T-helper 9 cell (primary cell): ENCODE measurements at places on chromosomes 11 and 22.
A peak's percentile ranks its signal among the peaks of the same experiment; 100 is the strongest.

DNA sequence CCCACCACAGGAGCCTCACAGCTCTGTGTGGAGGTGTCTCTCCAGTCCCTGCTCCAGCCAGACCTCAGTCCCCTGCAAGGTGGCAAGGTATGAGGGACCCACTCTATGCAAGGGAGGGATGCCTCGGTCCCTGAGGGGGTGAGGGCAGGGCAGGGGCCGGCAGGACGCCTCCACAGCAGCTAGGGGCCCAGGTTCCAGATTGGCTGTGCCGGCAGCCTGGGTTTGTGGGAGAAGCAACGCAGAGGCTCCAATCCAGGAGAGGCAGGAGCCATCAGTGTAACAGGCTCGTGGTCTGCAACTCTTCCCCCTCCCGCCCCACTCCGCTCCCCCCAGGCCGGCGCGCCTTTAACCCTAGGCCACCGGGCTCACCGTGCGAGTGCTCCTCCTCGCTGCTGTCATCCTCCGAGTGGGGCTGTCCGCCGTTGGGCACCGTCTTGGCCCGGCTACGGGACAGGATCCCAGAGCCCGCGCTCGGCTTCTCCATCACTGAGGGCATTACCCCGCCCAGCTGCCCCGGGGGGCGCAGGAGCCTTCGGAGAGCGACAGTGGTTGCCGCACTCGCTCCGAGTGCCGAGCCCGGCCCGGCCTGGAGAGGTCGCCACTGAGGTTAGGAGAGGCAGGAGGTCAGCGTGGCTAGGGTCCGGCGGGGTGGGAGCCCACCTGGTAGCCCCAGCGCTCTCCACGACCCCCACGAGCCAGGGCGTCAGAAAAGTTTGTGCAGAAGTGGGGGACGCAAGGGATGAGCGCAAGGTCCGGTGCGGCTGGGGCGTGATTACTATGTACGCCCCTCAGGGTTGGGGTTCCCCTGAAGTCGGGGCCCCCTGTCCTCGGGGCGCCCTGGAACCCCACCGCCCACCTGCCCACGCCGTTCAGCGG is 765 bp downstream of the RCOR2 start:
- peak; percentile 17 for DNase-seq

DNA sequence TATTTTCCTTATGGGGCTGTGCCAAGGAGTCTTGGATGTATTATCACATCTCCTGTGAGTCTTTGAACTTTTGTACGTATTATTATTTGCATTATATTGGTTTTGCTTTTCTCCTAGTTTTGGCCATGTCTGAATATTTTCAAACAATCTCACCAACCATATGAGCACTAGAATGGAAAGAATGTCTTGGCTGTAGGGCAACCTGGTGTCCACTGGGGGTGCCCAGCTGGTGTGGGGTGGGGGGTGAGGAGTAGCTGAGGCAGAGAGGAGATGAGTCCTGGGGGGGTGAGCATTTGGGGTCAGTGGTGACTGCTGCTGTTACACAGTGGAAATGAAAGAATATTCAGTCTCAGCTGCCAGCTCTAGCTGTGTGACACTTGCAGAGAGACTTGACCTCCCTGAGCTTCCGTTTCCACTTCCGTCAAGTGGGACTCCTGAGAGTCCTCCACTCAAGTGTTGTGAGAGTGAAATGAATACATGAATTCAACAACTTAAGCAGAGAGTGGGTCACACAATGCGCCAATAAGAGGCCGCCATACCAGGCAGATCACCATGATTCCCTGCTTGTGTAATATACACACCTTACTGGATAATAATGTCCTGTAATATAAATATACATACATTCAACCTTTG is 12.7 kb upstream of the PVALB start:
- DNase-seq, result no peak

GRCh38 chr11:65043881-65044501 is 3.0 kb downstream of the SAC3D1 start:
- DNase-seq, result no peak

- no peak for DNase-seq
Observed at GRCh38 chr11:3204141-3205015, 14.2 kb downstream of the MRGPRG start.

GRCh38 chr11:122779047-122779629 is 59.2 kb upstream of the CRTAM start:
- no peak for DNase-seq

- no peak for DNase-seq
Observed at GRCh38 chr11:86152006-86152862, 83.3 kb upstream of the PICALM start.

DNA sequence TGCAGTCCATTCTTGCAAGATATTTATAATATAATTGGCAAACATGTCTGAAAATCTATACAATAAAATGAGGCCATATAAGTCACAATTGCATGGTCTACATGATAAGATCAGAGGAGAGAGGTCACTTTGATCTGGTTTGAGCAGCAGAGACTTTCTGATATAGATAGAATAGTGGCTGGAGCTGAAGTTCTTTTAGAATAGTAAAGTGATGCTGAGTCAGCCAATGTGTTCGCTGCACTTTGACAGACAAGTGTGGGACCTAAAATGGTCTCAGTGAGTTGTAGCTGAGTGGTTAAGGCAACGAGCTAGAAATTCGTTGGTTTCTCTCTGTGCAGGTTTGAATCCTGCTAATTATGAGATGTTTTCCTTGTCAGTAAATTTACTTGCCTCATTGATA is 257.0 kb upstream of the C11orf87 start:
- DNase-seq, result no peak

GRCh38 chr11:106344394-106344793 is 266.9 kb downstream of the AASDHPPT start:
- DNase-seq, result no peak

DNA sequence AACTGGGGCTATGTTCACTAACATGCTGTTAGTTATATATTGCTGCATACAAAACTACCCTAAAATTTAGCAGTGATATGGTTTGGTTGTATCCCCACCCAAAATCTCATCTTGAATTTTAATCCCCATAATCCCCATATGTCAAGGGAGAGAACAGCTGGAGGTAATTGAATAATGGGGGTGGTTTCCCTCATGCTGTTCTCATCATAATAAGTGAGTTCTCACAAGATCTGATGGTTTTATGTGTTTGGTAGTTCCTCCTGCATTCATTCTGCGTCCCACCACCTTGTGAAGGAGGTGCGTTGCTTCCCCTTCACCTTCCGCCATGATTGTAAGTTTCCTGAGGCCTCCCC is 10.0 kb upstream of the PATL1 start:
- DNase-seq, result no peak

DNA sequence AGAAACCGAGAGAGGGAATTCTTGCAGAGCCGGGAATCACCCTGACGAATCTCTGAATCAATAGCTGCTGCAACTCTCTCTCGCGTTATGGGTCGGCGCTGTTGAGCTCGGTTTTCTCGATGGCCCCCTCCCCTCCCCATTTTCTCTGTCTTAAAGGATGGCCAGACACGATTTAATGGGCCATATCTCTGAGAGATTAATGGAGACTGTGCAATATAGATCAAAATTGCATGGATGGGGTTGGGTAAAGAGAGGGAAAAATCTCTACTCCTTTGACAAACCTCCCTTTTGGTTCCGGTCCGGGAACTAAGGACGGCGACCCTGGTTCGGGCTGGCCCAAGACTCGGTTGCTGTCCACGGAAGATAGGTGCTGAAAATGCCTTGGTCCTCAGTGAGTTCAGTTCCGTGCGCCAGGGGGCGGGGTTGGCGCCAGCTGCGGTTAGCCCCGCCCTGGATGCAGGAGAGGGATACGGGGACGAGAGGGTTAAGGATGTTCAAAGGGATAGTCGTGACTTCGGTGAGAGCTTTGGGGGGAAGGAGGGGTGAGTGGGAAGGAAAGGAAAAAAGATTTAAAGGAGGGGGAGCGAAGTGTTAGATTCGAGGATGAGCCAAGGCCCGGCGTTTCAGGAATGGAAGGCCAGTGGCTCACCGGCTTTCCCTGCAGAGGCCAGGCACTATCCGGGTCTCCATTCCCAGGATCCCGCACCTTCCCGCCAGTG is 103.6 kb upstream of the HSD17B12 start:
- no peak for DNase-seq

- no peak for DNase-seq
Observed at GRCh38 chr11:108525161-108525560, 27.0 kb upstream of the POGLUT3 start.

DNA sequence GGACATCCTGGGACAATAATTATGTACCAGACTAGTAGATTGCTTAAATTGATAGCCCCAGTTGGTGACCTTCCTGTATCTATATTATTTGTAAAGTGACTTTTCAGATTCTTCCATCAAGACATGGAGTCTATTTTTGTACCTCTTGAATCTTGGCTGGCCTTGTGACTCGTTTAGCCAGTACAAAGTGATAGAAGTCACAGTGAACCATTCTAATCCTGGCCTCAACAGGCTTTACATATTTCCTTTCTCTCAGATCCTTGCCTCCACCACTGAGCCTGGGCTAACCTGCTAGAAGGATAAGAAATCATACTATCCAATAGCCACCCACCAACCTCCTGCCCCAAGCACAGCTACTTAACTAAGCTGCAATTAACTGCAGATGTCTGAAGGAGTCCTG is 37.5 kb upstream of the SLC6A5 start:
- no peak for DNase-seq

DNA sequence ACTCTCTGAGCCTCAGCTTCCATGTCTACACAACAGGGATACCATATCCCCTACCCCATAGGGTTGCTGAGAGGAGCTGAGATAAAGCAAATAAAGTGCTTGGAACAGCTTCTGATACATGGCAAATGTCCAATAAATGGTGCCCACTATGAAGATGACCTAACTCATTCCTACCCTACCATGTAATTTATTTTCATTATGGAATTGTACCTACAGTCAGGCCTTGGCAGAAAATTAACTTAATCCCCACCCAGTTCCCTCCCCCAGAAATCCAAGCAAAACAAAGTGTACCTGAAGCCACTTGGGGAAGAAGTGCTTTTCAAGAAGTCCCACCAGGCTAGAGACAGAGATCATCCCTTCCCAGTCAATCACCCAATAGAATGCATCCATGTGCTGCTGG is 10.8 kb downstream of the SRRD start:
- no peak for DNase-seq

GRCh38 chr11:87190071-87190470 is 152.3 kb downstream of the TMEM135 start:
- no peak for DNase-seq

- no peak for DNase-seq
Observed at GRCh38 chr11:68810164-68810563, 31.6 kb downstream of the CPT1A start.

DNA sequence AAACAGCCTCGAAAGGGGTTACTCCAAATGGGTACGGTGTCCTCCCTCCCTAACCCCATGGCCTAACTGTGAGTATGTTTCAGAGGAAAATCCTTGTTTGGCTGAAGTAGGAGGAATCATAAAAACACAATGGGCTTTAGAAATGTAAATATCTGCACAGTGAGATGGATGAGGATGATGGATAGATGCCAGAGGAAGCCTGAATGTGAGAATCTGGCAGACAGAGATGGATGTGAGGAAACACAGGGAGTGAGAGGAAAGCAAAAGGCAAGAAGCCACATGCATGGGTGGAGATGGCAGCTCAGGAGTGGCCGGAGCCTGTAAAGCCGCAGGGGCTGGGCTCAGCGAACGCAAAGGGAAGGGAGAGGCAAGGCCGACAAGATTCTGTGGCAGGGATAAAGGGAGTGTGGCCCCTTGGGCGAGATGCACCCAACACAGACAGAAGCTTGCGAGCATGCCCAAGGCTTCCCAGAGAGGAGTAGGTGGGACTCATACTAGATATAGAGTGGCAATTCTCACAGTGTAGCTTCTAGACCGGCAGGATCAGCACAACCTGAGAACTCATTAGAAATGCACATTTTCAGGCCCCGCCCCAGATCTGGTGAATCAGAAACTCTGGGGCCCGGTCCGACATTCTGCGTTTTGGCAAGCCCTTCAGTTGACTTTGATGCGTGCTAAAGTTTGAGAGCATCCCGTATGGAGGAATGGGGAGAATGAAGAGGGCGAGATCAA is 237.3 kb upstream of the CADM1 start:
- DNase-seq, result no peak

- no peak for DNase-seq
Observed at GRCh38 chr11:43327987-43328386, 16.2 kb downstream of the API5 start.

DNA sequence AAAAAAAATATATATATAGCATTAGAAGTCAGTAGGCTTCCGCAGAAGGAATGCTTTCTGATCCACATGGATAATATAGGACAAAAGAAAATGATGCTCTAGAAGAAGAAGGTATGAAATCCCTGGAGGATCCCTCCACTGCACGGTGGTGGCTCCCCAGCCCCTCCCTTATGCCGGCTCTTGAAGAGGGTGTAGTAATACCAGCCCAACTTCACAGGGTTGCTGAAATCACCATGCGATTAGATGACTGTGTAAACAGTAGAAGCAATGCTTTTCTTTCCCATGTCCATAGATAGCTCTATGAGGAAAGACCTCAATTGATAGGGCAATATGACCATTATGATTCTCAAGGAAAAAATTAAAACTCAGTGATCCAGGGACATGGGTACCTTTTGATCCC is 3.2 kb upstream of the ETS1 start:
- DNase-seq, result no peak

GRCh38 chr22:23192133-23192532 is 11.8 kb downstream of the BCR start:
- no peak for DNase-seq

- DNase-seq, result no peak
Observed at GRCh38 chr11:130689222-130689908, 226.9 kb downstream of the SNX19 start.

GRCh38 chr11:44573333-44573732 is 7.9 kb downstream of the CD82 start:
- DNase-seq, result no peak

- no peak for DNase-seq
Observed at GRCh38 chr22:34951212-34951611, 114.7 kb upstream of the ISX start.
